DND-41 (cell line): ENCODE measurements at places on chromosomes 13 and 19.

DNA sequence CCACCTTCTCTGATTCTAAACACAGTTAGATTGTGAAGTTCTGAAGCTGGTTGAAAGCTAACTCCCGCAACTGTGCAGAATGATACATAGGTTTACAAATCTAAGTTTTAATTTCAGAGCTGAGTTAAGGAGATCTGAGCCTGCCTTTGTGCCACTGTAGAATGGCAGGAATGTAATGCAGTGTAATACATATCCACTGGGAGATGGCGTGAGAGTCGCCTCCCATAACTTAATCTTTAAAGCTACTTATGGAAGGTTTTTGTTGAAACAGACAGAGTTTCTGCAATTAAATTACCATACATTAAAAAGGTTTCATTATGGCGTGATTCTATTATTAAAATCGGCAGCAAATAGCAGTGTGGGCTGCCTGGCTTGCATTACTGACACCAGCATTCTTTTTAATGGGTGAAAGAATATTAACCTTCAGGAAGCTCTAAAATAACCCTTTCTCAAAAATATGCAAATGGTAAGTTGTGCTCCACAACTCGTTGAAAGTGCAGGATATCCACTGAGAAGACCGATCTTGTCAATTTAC is 257.4 kb downstream of the OLFM4 start:
- no peak for DNase-seq

GRCh38 chr19:30696514-30696913 is 324.3 kb downstream of the ZNF536 start:
- peak; percentile 8 for DNase-seq

- DNase-seq = no peak
These were observed 16.8 kb downstream of the CEBPG start for GRCh38 chr19:33390101-33390907.

DNA sequence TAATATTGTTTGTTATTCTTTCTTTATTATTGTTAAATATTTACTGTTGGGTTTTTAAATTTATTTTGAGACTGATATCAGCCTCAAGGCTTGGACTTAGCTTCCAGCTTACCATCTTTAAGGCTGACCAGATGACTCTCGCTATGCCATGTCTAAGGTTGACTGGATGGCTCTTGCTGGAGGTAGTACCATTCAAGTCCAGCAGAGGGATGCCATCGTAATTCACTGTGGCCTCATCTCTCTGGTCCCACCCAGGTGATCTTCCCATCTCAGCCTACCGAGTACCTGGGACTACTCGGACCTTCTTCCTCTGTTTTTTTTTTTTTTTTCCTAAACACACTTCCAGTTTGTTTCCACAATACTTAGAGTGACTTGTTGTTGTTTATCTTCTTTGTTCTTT is 41.7 kb upstream of the ZNF91 start:
- no peak for DNase-seq

- DNase-seq = no peak
These were observed 10.3 kb downstream of the ACTN4 start for GRCh38 chr19:38657633-38658222.
